Fibroblast of lung (primary cell): ENCODE measurements at places on chromosomes 3 and 15. TPM values are rescaled to one million over a fixed set of nuclear protein-coding genes. Genes with fewer than 3 reads are reported as not detected.
A peak's percentile ranks its signal among the peaks of the same experiment; 100 is the strongest.

- no peaks in the 10 kb centered on the region for H3K27me3 ChIP-seq
- no peaks in the 10 kb centered on the region for H3K4me1 ChIP-seq
- H3K36me3 ChIP-seq: peaks cover 2% of the 10 kb centered on the region
- H3K4me3 ChIP-seq: no peak overlapping the region
Observed at GRCh38 chr15:68300115-68300940, 22.8 kb downstream of the FEM1B start.

GRCh38 chr15:57732526-57733331 lies 26.2 kb downstream of the POLR2M start:
- H3K4me3 ChIP-seq: no peak overlapping the region
- no peaks in the 10 kb centered on the region for H3K36me3 ChIP-seq
- DNase-seq: peak; percentile 45
- no peaks in the 10 kb centered on the region for H3K4me1 ChIP-seq
- H3K27ac ChIP-seq: no peak overlapping the region

DNA sequence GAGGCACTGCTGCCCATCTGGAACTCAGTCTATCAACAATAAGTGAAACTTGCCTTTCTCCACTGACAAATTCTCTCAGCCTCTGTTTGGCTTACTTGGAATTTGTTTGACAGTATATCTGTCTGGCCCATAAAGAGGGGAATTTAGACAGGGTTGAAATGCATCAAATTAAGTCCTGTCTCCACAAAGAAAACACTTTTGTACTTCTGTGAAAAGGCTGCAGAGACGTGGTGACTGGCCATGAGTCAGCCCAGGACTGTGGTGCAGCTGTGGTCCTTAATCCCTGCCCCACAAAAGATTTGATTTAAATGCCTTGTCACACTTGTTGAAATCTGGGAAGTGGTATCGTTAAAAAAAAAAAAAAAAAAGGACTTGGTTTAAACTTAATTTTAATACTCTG lies 47.5 kb downstream of the RYR3 start:
- no peaks in the 10 kb centered on the region for H3K4me1 ChIP-seq
- H3K36me3 ChIP-seq: no peaks in the 10 kb centered on the region
- no peaks in the 10 kb centered on the region for H3K27me3 ChIP-seq
- H3K4me3 ChIP-seq: no peak overlapping the region

Gene MORC1
- total RNA-seq: not detected in 2 replicates

Gene UNC13C
- not detected in 2 replicates for total RNA-seq

DNA sequence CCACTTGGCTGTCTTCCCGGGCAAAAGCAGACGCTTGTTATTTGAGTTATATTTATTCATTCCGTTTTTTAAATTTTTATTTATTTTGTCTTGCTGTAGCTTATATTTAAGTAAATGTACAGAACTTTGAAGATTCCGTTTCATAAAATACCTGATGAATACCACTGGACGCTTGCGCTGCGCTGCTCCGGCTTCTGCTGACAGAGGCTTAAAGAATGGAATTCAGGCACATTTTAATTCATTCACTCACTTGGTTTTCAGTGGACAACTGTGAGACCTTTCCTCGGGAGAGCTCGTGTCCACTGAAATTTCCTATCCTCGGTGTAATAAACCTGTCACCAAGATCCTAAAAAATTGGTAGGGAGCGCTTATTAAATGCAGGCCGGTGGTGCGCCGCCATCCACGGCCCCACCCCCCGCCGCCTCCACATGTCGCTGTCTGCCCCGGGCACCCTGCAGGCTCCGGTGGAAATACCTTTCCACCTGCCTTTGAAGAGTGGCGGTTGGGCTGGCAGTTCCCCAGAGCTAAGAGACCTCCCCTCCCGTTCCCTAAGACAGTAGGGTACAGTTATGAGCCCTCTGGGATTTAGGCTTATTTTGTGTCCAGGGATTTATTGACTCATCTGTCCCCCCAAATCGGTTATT lies 62.5 kb upstream of the UBE2E1 start:
- no peaks in the 10 kb centered on the region for H3K4me1 ChIP-seq
- H3K4me3 ChIP-seq: no peak overlapping the region
- H3K27ac ChIP-seq: no peak overlapping the region

DNA sequence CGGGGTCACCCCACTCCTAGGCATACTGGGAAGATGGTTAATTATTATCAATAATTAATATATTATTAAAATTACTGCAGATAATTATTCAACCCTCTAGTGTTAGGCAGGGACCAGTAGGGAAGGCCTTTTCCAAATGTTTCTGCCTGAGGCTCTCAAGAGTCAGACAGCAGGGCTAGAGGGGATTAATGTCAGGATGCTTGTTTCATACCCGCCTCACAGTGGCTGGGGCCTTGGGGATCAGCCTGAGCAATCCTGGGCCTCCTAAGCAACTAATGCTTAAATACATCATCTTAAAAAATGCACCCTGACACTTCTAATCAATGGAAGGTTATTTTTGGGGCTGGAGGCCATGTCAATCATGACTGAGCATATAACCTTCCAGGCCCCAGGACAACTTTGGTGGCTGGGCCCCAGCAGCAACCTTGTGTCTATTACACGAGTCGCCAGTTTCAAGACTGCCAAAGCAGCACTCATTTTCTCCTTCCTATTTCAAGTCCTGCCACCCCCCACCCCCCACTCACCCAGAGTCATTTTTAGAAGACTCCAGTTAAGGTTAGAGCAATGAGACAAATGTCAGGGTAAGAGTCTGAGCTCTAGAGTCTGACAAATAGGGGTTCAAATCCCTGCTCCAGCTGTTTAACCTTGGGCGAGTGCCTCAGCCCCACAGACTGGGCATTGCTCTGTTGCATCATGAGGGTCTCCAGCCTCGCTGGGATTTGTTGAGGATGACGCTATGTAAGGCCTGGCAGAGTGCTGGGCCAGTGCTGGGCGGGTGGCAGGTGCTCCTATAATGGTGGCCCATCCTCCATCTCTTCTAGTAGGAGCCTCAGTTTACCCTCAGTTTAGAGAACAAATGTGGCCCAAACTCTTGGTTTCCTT lies 6.1 kb downstream of the AMOTL2 start:
- H3K4me3 ChIP-seq: no peak overlapping the region
- peaks cover 67% of the 10 kb centered on the region for H3K36me3 ChIP-seq
- no peak for DNase-seq
- H3K27ac ChIP-seq: peak overlapping the region; percentile 92
- H3K4me1 ChIP-seq: peaks cover 77% of the 10 kb centered on the region

DNA sequence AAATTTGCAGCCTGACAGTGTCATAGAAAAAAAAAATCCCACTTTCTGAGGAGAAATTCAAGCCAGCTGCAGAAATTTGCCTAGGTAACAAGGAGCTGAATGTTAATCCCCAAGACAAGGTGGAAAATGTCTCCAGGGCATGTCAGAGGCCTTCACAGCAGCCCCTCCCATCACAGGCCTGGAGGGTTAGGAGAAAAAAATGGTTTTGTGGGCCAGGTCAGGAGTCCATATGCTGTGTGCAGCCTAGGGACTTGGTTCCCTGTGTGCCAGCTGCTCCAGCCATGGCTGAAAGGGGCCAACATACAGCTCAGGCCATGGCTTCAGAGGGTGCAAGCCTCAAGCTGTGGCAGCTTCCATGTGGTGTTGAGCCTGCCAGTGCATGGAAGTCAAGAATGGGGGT lies 11.2 kb downstream of the CD200R1 start:
- no peaks in the 10 kb centered on the region for H3K36me3 ChIP-seq
- no peaks in the 10 kb centered on the region for H3K4me1 ChIP-seq
- no peak overlapping the region for H3K27ac ChIP-seq
- H3K27me3 ChIP-seq: no peaks in the 10 kb centered on the region
- no peak for DNase-seq

Gene CATSPER2
- total RNA-seq: 1.0 and 2.3 TPM in 2 replicates

Gene NEDD4
- total RNA-seq: 29.0 and 30.9 TPM in 2 replicates

Gene CAND2
- total RNA-seq: 12.1 and 16.7 TPM in 2 replicates

Gene GTF2A2
- 44.7 and 49.7 TPM in 2 replicates for total RNA-seq
